ENCODE measurements at places on chromosomes 2 and 18. TPM values are rescaled to one million over a fixed set of nuclear protein-coding genes. Genes with fewer than 3 reads are reported as not detected.

Gene PREPL
- 72.0 TPM for total RNA-seq

Gene PSMA8
- total RNA-seq: 0.48 TPM

Gene ARHGAP15
- 5.4 TPM for total RNA-seq

Gene STEAP3
- 10.8 TPM for total RNA-seq

Gene FAHD2A
- 39.9 TPM for total RNA-seq

Gene LRPPRC
- total RNA-seq: 90.3 TPM

Gene RAPGEF4
- 7.2 TPM for total RNA-seq

Gene STPG4
- not detected for total RNA-seq
